Heart right ventricle (tissue), 16 donors: ENCODE measurements at places on chromosomes 12 and 14. TPM values are rescaled to one million over a fixed set of nuclear protein-coding genes. Genes with fewer than 3 reads are reported as not detected.

The B4GALNT3 gene
- 39.9 TPM for total RNA-seq

The RIN3 gene
- 9.4 TPM for total RNA-seq

The KRR1 gene
- 32.3 TPM for total RNA-seq

The PPM1H gene
- total RNA-seq, result 5.5 TPM

DNA sequence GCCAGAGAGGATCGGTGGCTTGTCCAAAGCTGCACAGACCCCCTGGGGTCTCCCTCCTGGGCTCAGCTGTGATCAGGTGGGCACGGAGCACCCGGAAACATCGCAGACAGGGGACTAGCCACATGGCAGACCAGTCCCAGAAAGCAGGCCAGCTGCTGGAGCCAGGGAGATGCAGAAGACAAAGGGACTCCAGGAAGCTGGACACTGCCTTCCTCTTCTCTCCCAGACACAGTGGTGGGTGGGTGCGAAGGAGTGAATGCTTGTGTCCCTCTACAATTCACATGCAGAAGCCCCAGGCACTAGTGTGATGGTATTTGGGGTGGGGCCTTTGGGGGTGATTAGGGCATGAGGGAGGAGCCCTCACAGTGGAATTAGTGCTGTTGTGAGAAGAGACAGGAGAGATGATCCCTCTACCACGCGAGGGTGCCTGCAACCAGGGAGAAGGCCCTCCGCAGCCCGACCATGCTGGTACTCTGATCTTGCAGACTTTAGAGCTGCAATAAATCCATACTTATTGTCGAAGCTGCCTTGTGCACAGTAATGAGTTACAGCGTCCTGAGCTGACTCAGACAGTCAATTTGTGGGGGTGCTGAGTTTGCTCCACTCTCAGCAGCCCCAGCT is 95.2 kb downstream of the CALM1 start:
- DNase-seq, result no peak

DNA sequence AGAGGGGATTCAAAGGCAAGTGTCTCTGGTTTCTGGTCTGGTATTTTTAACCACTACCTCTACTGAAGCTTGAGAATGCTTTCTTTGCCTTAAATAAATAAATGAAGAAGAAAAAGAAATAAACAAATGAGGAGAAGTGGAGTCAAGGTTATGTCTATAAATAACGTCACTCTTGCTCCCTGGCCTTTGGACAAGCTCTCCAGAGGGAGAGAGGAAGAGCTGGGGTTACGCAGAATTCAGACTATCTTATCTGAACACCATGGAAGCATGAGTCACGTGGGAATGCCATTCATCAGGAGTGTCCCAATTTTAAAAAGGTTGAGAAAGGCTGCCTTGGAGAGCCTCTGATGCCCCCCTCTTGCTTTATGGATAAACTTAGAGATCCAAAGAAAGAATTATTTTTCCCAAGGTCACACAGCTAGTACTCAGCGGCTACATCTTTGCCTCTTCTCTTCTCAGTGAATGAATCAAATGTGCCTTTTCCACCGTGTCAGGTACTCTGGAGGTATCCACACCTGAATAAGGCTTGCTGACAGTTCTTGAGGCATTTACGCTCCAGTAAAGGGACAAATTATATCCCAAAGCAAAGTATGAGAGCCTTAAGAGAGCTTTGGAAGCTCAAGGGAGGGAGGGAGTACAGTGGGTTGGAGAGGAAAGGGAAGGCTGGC is 12.9 kb upstream of the MSI1 start:
- no peak for DNase-seq

DNA sequence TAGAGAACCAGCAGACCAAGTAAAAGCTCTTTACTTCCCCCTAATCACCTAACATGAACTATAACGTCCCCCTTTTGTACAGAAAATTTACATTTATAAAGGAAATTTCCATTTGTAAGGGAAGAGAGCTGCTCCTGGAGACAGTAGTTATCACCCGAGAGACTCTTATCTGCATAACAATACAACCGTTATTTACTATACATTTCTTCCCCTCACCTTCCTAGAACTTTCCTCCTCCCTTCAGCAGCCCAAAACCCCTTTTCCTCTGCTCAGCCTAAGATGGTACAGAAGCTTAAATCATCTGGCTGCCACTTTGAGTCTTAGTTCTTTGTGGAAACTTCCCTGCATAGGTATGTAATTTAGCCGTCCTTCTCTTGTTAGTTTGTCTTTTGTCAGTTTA is 40.4 kb upstream of the ETV6 start:
- no peak for DNase-seq

DNA sequence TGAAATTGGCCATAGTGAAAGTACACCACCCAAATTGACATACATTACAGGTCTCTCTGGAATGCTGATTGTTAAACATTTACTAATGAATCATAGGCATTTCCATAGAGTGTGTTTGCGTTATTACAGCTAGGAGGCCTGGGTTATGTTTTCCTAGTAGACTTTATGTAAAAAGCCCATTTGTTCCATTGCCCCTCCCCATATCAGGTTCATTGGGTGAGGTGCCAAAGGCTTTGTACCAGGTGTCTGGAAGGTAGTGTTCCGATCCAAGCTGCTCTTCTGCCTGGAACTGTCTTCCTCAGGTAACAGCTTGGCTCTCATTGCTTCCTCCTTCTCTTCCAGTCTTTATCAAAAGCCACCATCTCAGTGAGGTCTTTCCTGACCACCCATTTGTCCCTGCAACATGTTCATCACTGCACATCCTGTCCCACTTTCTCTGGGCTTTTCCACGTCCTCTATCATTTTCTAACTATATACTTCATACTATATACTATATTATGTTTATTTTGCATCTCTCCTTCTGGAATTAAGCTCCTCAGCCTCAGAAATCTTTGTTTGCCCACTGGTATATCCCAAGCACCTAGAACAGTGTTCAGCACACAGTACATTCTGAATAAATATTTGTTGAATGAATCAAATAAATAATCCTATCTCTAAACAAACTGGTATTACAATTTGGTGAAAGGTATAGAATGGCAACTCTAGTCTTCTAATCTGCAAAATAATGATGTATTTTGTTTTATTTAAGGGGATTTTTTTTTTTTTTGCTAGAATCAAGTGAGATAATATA is 252.3 kb downstream of the KTN1 start:
- no peak for DNase-seq

- no peak for DNase-seq
Observed at GRCh38 chr14:97638864-97639263, 841.7 kb downstream of the VRK1 start.

DNA sequence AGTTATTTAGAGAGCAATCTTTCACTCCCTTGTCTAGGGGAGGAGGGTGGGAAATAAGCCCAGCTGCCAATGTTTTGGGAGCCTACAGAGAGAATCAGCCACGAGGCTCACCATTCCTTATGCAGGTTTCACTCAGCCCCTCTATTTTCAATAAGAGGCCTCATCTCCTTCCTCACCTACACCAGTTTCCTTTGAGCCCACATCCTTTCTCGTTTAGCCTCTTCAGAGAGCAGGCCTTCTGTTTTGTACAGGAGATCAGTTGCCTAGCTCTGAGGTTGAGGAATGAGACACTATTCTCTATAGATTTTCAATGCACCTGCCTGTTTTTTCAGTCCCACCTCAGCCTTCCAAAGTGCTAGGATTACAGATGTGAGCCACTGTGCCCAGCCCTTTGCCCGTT is 17.9 kb downstream of the SNAPC1 start:
- DNase-seq, result no peak
